ENCODE measurements at places on chromosomes 2 and 18.
A peak's percentile ranks its signal among the peaks of the same experiment; 100 is the strongest.

- no peak for DNase-seq
Observed at GRCh38 chr2:152171718-152172117, 3.8 kb downstream of the STAM2 start.

DNA sequence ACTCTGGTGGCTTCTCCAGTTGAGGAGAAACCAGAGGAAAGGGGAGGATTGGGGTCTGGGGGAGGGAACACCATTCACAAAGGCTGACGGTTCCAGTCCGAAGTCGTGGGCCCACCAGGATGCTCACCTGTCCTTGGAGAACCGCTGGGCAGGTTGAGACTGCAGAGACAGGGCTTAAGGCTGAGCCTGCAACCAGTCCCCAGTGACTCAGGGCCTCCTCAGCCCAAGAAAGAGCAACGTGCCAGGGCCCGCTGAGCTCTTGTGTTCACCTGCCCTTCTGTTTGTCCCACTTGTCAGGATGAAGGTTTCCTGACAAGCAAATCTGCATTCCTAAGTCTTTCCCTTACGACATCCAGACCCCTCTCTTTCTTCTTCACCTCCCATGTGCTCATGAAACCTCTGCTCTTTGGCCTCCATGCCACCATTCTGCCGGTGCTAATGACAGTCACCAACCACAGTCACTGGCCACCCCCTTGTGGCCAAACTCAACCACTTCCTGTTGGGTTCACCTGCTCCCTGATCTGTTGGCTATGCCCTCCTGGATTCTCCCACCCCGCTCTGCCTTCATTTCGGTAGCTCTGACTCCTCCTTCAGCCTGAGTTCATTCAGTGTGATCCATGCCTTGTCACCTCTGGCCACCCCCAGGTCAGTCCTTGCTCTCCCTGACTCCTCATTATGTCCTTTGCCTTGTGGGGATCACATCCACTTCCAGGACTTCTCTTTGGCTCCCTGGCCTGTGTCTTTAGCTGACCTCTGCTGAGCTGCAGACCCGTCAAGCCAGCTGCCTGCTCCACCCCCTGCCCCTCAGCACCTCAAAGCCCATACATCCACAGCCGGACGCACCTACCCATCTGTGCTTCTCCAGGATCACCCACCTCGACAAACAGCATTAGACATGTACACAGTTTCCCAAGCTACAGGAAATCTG, 17.6 kb downstream of the EMX1 start:
- DNase-seq = no peak

GRCh38 chr18:57353137-57353939, 981 bp downstream of the ST8SIA3 start:
- no peak for DNase-seq

DNA sequence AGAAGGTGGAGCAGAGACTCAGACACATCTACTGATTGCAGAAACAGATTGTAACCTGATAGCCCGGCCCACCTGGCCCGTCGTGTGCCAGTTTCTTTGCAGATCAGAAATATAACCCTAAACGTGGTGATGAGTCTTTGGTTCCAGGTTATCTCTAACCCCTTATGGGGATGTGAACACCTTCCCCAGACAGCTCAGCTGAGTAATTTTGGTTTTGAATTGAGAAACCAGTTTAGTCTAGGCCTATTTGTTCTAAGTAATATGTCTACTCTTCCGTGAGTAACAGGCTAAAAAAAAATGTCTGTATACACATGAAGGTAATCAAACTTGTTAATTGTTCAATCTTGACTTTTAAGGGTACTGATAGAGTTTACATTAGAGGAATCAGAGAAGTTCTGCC, 35.7 kb downstream of the RASGRP3 start:
- no peak for DNase-seq

- no peak for DNase-seq
Observed at GRCh38 chr2:14910654-14911053, 278.1 kb downstream of the LRATD1 start.

- DNase-seq = no peak
Observed at GRCh38 chr18:13305301-13305700, 86.7 kb downstream of the LDLRAD4 start.

GRCh38 chr2:134128746-134129145, 125.1 kb upstream of the MGAT5 start:
- DNase-seq = no peak

GRCh38 chr2:55999790-56000189, 76.2 kb upstream of the EFEMP1 start:
- no peak for DNase-seq

GRCh38 chr2:41880561-41881243, 167.1 kb upstream of the PKDCC start:
- no peak for DNase-seq

GRCh38 chr2:37659723-37660122, 11.7 kb downstream of the CDC42EP3 start:
- no peak for DNase-seq

DNA sequence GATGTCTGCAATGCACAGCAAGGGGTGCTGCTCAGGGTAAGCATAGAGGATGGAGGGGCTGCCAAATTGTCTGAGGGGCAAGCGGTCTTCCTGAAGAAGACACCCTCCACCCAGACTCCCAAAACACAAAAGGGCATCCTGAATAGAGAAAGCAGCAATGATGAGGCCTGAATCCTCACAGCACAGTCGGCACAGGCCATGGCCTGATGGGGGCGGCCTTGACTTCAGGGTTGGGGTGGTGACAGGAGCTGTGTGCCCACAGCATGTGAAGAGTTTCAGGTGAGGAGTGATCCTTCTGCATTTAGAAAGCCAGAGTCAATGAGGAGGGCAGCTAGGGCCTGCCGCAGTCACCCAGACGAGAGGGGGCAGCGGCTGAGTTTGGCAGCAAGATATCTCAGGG, 159.4 kb downstream of the GALNT14 start:
- DNase-seq = no peak

- no peak for DNase-seq
Observed at GRCh38 chr2:231527955-231528635, 2.1 kb downstream of the NMUR1 start.

GRCh38 chr2:7048762-7049294, 131.6 kb downstream of the RNF144A start:
- DNase-seq = no peak

- no peak for DNase-seq
Observed at GRCh38 chr18:51170664-51171063, 26.8 kb downstream of the MEX3C start.

- no peak for DNase-seq
Observed at GRCh38 chr2:64929333-64929732, 59.9 kb upstream of the SLC1A4 start.

- DNase-seq = no peak
Observed at GRCh38 chr2:238427435-238428162, 872 bp downstream of the ASB1 start.

DNA sequence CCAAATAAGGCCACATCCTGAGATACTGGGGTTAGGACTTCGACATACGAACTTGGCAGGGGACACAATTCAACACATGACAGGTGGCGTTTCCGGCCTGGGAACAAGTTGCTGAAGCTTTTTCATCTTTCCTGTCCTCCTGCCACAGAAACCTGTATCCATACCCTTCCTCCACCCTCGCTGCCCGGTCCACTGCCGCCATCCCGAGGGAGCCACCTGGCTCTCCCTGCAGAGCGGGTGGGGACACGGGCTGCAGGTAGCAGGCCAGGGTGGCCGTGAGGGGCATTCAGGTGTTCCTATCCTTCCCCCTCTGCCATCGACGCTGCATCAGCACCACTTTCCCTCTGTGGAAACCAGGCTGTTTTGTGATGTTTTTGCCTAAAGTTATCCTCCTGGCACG, 74.4 kb upstream of the TWIST2 start:
- no peak for DNase-seq

GRCh38 chr18:22446325-22446724, 28.6 kb upstream of the CTAGE1 start:
- DNase-seq = no peak

DNA sequence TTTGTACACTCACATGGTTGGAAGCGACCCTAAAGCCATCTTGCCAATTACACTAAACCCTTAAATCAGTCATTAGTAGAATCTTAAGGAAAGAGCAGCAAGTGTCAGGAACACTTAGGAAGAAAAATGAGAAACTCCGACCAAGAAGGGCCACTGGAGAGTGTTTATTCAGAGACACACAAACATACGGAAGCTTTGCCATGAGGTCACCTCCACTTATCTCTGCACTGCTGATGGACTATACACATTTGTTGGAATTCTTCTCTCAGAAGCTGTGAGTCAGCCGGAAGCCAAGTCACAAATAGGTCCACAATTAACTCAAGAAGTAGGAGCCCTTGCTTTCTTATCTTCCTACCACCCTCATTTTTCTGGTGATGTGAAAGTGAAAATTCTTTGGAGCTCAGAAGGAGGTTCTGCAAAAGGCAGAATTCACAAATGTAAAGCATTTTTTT, 21.6 kb downstream of the BMP10 start:
- DNase-seq = no peak

DNA sequence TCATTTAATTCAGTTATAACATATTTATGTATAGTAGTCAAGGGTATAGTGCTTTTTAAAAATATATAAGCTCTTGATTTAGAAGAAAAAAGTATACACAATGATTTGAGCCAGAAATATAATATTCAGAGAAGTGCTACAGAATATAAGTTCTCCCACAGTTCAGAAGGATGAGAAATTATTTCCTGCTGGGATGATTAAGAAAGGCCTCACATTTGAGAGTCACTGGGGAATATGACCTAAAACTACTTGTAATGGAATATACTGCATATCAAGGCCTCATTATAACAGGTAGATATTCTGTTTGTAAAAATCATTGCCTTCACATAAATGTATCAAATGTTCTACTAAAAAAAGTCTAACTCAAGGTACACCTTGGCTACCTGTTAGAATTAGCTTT, 203.5 kb downstream of the MBD2 start:
- no peak for DNase-seq

DNA sequence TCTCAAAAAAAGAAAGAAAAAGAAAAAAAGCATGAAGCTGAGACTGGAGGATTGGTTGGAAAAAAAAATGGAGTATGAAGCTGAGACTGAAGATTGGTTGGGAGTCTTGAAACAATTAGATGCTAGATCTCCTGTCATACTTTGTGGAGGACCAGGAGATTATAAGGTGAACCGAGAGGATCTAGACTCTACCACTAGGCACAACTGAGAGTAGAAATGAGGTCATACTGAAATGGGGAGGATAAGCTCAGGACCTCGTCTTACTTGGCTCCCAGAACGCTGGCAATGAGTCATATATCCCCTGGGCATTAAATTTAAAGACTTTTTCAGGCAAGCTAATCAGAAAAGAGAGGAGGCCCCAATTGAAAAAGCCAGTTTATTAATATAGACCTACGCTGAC, 3.3 kb upstream of the ORC2 start:
- no peak for DNase-seq

- DNase-seq = no peak
Observed at GRCh38 chr2:210086292-210086691, 83.9 kb downstream of the RPE start.

GRCh38 chr18:9334329-9334972, at the start of gene TWSG1:
TSS of gene TWSG1 (plus strand) at chr18:9334773. CDS start at chr18:9337230, 2,457 bp downstream.
- DNase-seq = peak; percentile 94

DNA sequence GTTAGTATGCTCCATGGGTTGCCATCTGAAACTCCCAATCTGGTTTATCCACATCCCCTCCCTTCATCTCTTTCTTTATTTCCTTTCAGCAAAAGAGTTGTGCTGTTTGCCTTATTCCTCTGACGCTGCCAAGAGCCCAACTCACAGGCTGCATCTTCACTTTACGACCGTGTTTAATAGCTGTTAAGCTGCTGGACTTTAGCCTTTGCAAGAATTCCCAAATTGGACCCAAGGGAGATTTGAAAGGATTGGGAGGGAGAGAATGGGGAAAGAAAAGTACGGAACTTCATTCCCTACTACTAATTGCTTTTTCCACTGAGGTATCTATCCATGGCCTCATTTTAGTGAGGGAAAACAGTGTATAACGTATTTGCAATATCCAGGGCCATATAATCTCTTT, 263.4 kb upstream of the MEIS1 start:
- DNase-seq = no peak

DNA sequence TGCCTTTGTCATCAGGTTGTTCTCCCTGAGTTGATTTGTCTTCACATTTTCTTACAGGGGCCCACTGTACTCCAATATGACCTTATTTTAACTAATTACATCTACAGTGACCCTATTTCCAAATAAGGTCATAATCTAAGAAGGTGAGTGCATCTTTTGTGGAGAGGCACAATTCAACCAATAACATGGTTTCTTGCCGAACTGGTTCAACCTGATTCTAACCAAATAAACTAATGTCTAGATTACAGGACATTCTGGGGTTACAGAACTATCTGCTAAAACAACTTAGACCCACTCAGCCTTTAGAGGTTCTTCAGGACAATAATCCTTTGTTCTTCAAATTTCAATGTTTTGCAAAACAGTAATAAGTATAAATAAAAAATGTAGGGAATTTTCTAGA, 496.5 kb upstream of the SOX11 start:
- no peak for DNase-seq

DNA sequence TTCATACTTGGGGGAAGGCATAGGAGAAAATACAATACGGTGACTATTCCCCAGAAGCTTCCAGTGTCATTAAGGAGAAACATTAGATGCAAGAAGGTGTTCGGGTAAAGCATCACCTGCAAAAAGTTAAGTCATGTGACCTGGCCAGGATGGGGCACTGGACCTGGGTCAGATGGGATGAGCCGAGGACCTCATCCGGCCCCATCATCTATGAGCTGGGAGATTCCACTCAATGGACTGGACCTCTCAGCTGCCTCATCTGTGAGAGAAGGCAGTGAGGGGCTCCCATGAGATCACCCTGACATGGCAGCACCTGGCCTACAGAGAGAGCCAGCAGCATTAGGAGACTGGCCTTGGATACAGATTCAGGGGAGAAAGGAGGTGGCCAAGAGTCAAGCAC, 111.4 kb upstream of the TEX51 start:
- DNase-seq = no peak

- no peak for DNase-seq
Observed at GRCh38 chr2:193276069-193276468, 1081.3 kb upstream of the TMEFF2 start.

DNA sequence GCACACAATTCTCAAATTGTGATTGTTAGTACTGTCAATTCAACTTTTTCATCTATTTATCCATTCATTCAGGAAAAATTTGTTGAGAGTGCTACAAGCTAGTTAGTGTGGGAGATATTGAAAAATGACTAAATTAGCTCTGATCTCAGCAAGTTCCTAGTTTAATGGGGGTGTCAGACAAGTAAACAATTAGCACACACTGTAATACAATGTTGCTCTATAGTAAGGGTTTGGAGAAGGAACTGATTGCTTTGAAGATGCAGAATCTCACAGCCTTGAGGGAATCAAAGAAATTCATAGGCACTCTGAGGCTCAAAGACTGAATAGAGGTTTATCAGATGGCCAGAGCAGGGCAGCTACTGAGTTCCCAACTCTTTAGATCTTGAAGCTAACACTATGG, 6.8 kb upstream of the CCNYL1 start:
- DNase-seq = no peak

DNA sequence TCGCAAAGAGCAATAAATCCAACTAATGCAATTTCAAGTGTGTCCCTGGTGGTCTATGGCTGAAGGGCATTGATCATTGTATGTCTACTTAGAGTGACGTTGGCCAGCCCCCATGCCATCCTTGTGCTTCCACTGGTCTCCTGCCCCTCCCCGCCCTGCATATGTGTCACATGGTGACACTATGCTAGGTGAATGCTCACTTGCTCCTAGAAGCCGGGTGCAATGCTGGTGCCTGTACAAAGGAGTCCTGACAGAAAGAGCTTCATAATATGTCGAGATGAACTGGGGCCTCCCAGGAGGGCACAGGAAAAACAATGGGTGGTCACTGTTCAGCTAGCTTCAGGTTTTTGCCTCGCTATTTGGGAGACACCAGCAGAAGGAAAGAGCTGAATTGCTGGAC, 5.9 kb upstream of the TRABD2A start:
- no peak for DNase-seq

- no peak for DNase-seq
Observed at GRCh38 chr18:70520867-70521266, 232.0 kb downstream of the SOCS6 start.
